ENCODE measurements at places on chromosomes 11 and 22.
A peak's percentile ranks its signal among the peaks of the same experiment; 100 is the strongest.

- DNase-seq = no peak
Measured at GRCh38 chr11:94089341-94089740, 39.3 kb upstream of the PANX1 start.

GRCh38 chr11:10625982-10626311, 57.5 kb upstream of the LYVE1 start:
- DNase-seq = peak; percentile 29

- DNase-seq = no peak
Measured at GRCh38 chr22:32617271-32617670, 142.7 kb downstream of the FBXO7 start.

DNA sequence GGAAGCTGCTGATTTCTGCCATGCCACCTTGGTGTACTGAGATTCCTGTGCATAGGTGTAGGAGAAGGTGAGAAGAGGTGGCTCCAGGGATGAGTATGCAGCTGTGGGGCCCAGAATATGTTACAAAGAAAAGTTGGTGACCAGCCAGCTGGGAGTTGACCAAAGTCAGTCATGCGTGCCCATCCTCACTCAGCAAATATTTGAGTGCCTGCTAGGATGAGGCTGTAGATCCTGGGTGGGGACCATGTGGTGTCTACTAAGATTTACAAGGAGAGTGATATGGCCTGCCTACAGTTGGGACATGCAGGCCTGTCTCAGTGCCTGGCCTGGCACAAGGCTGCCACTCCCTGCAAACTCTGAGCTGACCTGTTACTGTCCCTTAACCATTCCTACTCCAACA, 19.4 kb downstream of the RNF185 start:
- DNase-seq = no peak

- DNase-seq = no peak
Measured at GRCh38 chr11:58928107-58928499, 11.2 kb upstream of the GLYATL1 start.

All from C1 segment of cervical spinal cord (tissue), 14 donors.